ENCODE measurements at places on chromosomes 6 and 20. TPM values are rescaled to one million over a fixed set of nuclear protein-coding genes. Genes with fewer than 3 reads are reported as not detected.

COL9A3 gene
- 0.54 TPM for total RNA-seq

RAET1E gene
- total RNA-seq = 3.2 TPM

SLC17A3 gene
- 1.1 TPM for total RNA-seq

TPD52L1 gene
- 50.6 TPM for total RNA-seq

MLIP gene
- not detected for total RNA-seq

All from A549 treated with CORT108297 at 1 μM for 4 hours (cell line).